Astrocyte of the spinal cord (primary cell): ENCODE measurements at places on chromosomes 11 and 22.
A peak's percentile ranks its signal among the peaks of the same experiment; 100 is the strongest.

DNA sequence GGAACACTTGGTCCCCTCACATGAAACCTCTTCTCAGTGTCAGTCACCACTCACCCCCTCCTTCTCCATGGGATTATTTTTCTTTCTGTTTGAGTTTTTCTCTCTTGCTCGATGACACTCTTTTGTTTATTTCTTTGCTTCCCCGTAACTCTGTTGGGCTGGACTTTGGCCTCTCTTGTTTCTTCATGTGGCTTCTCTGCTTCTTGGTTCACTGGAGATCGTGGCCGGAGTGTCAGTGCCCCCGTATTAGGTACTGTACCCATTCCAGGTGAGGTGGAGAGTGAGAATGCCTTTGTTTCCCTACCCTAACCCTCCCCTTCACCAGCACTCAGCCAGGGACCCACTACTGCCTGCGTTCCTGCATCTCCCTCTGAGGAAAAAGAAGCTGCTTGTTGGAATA, 32.5 kb downstream of the CYB5R2 start:
- no peak for DNase-seq

DNA sequence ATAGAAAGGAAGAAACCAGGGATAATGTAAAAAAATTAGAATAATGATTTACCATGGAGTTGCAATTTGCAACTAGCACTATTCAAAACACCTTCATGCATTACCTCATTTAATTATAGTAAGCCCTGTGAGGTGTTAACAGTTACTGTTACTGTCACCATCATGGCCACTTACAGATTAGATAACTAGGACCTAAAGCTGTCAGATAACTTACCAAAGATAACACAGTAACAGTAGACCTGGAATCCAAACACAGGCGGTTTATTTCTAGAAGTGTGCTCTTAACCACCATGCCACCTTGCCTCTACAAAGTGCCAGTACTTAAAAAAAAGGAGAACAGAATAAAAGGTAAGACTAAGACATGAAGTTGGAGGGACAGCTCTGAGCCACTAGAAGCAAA, 11.1 kb upstream of the LARGE1 start:
- DNase-seq = no peak

GRCh38 chr11:69249311-69250185, 44.4 kb upstream of the MYEOV start:
- peak; percentile 40 for DNase-seq

DNA sequence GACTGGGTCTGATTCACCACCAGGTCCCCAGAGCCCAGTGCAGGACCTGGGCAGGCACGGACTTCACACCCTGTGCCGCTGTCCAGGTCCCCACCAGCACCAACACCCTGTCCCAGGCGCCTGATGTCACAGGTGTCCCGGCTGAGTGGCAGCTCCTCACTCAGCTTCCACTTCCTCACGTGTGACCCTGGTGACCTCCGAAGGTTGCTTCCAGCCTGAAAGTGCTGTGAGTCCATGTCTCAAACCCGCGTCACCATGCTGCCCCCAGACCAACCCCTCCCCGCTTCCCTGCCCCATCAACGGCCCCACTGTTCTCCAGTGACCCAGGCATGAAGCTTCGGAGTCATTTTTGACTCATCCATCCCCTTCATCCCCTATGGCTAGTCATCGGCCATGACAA, 25.7 kb upstream of the PICK1 start:
- no peak for DNase-seq

DNA sequence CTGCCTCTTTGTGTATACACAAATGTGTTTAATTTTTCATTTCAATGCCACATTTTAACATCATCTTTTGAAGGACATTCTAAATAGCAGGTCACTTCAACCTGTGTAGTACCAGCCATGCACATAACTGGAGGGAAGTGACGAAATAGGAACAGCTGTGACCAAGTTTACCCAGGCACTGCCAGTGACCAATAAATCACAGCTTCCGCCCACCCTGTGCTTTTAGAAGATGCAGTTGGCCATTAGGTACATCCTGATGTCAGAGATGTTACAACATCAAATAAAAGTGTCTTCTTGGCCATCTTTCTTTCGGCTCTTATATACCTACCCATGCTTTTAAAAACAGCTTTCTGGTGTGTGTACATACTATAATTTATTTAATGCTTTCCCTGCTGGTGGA, 7.8 kb downstream of the LDLRAD3 start:
- no peak for DNase-seq

GRCh38 chr11:8070417-8071115, 10.4 kb upstream of the TUB start:
- DNase-seq = peak; percentile 46

DNA sequence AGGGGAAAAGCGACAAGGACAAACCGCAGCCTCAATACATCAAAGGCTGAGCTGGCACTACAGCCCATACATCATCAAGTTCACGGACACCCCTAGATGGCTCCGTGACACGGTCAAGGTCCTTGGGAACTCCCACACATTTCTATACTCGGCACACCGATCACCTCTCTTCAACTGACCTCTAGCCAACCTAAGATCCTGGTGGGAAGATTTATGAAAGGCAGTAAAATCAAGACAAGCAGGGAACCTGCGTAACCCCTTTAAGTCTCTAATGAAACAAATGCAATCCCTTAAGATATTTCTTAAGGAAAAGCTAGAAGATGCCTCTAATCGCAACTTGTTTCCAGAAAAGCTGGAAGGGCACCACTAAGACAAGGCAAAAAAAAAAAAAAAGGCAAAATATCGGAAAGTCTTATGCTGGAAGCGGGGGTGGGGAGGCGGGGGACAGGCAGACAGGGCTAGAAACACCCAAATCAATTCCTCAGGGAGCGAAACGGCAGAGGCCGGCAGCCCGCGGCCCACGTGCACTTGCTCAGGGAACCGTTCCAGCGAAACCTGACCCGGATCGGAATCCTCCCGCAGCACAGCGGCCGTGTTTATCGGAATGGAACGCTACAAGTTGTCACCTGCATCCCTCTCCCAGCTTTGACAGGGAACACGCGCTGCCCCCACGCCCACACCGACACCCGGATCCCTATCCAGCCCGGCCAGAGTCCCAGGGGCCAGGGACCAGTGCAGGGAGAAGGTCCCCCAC, 1.4 kb downstream of the ARHGAP20 start:
- DNase-seq = peak; percentile 26

- DNase-seq = no peak
Observed at GRCh38 chr11:103668859-103669258, 367.6 kb upstream of the DDI1 start.

DNA sequence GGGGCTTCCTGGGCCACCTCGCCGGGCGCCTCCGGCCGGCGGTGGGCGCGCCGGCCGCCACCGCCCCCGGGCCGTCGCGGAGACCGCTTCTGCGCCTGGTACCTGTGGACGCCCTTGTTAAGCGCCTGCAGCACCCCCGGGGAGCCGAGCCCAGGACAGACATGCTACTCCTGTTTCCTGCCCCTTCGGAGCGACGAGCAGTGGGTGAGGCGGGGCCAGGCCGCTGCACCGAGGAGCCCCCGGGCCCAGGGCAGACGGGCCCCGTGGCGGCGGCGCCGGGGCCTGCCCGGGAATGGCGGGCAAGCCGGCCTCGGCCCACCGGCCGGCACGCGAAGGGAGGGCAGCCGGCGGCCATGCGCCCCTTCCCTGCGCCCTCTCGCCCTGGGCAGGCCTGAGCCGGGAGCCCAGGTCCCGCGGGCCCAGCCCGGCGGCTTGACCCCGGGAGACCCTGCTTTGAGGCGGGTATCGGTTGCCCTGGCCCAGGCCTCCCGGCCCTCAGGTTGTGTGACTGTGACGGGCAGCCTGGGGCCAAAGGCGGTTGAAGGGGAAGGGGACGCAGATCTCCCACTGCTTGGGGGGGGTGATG, 789 bp upstream of the KDM2A start:
- no peak for DNase-seq

DNA sequence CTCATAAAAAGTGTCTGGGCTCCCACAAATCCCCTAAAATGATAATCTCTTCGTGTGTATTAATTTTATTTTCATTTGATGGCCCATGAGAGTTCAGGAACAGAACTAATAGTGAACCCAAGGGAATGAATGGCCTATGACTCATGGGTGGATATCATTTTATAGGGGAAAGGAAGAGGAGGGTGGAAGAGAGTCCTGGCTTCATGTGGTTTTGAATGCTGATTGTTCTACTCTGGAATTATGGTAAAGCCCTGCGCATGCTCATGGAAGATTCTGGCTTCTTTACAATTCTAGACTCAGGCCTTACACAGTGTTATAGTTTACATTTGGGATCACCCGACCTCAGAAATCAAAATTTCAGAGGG, 35.2 kb downstream of the MAML2 start:
- peak; percentile 93 for DNase-seq

DNA sequence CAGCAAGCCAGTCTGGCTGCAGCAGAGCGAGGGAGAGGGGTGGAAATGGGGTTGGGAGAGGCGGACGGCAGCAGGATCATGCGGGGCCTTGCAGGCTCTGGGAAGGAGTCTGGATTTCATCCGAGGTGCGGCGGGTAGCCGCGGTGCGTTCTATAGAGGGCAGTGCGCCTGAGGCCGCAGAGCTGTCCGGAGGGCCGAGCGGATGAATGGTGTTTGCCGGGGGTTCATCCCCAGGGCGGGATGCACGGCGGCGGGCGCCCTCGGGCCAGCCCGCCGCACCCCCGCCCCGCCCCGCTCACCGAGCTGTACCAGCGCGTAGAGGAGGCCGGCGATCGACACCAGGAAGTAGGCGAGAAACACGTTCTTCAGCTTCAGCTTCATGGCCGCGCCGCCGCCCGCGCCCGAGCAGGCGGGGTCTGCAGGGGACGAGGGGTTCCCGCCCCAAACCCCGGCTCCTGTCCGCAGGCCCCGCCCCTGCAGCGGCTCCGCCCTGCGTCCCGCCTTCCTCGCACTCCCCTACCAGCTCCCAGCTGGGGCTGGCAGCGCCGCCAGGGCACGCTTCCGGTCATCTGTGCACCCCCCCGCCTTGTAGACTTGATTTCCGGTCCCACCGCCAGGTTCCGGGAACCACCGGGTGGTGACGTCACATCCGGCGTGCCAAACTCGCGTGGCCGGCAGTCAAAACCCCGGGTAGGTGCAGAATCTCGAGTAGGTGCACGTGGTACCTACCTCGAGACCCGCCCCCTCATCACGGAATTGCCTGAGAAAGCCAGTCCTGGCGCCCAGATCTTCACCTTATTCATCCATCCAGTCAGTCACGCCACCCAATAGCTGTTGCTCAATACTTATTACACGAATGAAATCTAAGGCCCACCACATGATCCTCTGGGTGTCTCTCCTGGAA, at the start of gene B3GAT3:
Gene B3GAT3, minus strand, starts transcription at position 420 of the 904 bp plus-strand sequence. Its CDS starts 39 bp downstream, at position 381.
- DNase-seq = peak; percentile 99

- DNase-seq = no peak
Observed at GRCh38 chr11:12669930-12670329, 4.3 kb upstream of the TEAD1 start.

DNA sequence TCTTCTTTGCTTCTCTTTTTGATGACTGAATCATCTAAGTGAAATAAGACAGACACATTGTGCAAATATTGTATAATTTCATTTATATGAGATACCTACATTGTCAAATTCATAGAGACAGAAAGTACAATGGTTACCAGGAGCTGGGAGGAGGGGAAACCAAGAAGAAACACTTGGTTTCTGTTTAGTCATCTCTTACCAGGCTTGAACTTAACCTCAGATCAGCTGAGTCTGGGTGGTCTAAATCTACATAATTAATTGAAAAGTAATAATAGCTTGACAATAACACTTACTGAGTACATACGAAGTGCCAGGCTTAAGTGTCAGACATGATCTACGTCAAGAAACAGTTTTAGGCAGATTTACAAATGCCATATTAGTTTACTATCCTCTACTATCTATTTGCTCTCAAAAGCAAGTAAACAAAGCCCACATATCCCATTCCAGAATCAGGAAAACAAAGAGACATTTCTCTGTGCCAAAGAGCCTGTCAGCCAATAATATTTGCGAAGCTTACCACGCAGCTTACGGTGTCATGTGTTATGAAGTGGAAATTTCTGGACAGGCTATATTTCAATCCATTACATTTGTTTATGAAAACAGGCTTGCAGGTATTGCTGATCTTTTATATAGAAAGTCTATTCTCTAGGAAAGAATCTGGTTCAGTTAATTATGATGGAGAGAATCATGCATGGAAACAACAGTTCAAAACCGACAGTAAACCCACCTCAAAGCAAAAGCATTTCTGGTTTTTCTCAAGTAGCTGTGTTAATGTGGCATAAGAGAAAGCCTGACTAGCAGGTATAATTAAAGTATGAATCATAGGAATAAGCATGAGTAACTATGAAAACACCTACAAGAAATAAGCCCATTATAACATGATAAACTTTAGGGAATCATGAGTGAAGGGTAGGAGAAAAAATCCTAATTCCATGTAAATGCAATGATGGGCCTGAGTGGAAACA, 2.7 kb upstream of the ARHGAP42 start:
- peak; percentile 43 for DNase-seq

DNA sequence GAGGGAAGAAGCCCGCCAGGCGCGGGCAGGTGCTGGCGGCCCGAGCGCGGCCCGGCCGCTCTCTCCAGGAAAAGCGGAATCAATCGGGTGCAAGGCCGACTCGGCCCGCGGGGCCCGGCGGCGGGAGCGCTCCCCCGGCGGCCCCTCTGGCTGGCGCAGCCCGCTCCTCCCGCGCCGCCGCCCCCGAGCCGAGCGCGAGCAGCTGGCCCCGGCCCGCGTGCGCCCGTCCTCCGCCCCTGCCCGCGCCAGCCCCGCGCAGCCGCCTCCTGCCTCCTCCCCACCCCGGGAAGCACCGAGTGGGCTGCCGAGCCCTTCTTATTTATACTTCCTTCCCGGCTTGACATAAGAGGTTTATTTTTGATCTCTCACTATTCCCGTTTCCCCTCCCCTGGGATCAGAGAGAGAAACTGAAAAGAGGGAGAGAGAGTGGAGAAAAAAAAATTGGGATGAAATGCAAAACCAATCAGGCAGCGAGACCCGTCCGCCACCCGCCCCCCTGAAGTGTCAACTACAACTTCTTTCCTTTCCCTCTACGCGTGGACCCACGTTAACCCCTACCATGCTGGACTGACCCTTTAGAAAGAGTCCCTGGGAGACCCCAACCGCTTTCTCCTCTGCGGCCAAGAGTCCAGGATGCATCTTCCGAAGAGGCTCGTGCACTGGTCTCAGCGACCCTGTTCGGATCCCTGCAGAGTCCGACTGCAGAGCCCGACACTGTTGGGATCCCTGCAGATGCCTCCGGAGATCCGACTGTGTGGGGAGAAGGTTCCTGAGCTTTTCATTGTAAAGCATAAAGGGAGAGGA, at the start of gene ADAMTS8:
Gene ADAMTS8, minus strand, starts transcription at position 294 of the 804 bp plus-strand sequence. CDS start 323 bp downstream, outside the sequence.
- no peak for DNase-seq

DNA sequence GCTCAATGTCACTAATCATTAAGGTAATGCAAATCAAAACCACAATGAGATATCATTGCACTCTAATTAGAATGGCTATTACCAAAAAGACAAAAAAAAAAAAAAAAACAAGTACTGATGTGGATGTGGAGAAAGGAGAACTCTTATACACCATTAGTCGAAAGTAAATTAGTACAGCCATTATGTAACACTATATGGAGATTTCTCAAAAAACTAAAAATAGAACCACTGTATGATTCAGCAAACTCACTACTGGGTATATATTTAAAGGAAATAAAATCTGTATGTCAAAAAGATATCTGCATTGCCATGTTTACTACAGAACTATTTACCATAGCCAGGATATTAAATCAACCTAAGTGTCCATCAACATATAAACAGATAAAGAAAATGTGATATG, 265.4 kb upstream of the ARHGAP20 start:
- DNase-seq = no peak
